ENCODE measurements at places on chromosomes 13 and 19. TPM values are rescaled to one million over a fixed set of nuclear protein-coding genes. Genes with fewer than 3 reads are reported as not detected.

Gene GGACT
- 0.40 TPM for total RNA-seq

Gene ERICH4
- total RNA-seq, result not detected

Gene DPF1
- 1.2 TPM for total RNA-seq

Gene DAND5
- total RNA-seq, result not detected

Gene DOCK6
- total RNA-seq, result 10.1 TPM

Gene PTH2
- not detected for total RNA-seq

Gene CEBPA
- 0.86 TPM for total RNA-seq

Gene KLK3
- total RNA-seq, result not detected

Gene GRIK5
- 0.13 TPM for total RNA-seq

Gene PLK5
- not detected for total RNA-seq

Gene PSG11
- total RNA-seq, result 2.8 TPM

Gene BORCS8
- 15.4 TPM for total RNA-seq

Gene RFPL4A
- not detected for total RNA-seq

Gene CAMSAP3
- total RNA-seq, result not detected

Gene FCAR
- not detected for total RNA-seq

Gene OSCAR
- total RNA-seq, result 0.10 TPM

Gene MAMSTR
- total RNA-seq, result 8.7 TPM

Gene COL4A1
- total RNA-seq, result 115 TPM

Gene TTC9B
- total RNA-seq, result not detected

Gene CYP2A7
- total RNA-seq, result not detected

Gene GAS6
- total RNA-seq, result 172 TPM

Gene ZNF534
- total RNA-seq, result 0.08 TPM

Gene LAIR2
- not detected for total RNA-seq

Gene CD22
- not detected for total RNA-seq

Gene CCL25
- not detected for total RNA-seq

Gene IGFL1
- total RNA-seq, result not detected

Gene RNASEH2A
- total RNA-seq, result 3.5 TPM

Gene OLFM2
- 31.8 TPM for total RNA-seq

Gene FAM98C
- total RNA-seq, result 11.8 TPM

Gene FSD1
- 2.6 TPM for total RNA-seq
